ENCODE measurements at places on chromosomes 2 and 18. TPM values are rescaled to one million over a fixed set of nuclear protein-coding genes. Genes with fewer than 3 reads are reported as not detected.

LYPD6 gene
- 0.31 TPM for total RNA-seq

- no peaks in the 10 kb centered on the region for H3K36me3 ChIP-seq
- H3K27ac ChIP-seq = no peak overlapping the region
- no peaks in the 10 kb centered on the region for H3K27me3 ChIP-seq
- DNase-seq = no peak
- no peaks in the 10 kb centered on the region for H3K4me1 ChIP-seq
Observed at GRCh38 chr2:27095745-27096651, 9.4 kb downstream of the KHK start.

DNA sequence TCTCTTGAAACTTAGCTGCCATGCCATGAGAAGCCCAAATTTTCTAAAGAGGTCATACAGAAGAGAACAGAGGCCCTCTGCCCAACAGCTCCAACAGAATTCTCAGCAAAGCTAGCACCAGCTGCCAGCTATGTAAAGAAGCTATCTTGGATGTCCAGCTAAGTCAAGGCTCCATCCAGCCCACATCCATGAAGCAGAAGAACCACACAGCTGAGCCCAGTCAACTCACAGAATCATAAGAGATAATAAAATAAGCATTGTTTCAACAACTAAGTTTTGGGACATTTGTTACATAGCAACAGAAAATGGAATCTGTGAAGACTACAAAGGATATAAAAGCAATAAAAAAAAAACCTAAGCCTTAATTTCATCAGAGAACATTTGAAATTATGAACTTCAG lies 434.3 kb downstream of the TXNL1 start:
- H3K36me3 ChIP-seq = no peaks in the 10 kb centered on the region
- no peak overlapping the region for H3K27ac ChIP-seq
- no peaks in the 10 kb centered on the region for H3K27me3 ChIP-seq
- H3K4me1 ChIP-seq = no peaks in the 10 kb centered on the region
- H3K4me3 ChIP-seq = no peak overlapping the region
- no peak for DNase-seq

DNA sequence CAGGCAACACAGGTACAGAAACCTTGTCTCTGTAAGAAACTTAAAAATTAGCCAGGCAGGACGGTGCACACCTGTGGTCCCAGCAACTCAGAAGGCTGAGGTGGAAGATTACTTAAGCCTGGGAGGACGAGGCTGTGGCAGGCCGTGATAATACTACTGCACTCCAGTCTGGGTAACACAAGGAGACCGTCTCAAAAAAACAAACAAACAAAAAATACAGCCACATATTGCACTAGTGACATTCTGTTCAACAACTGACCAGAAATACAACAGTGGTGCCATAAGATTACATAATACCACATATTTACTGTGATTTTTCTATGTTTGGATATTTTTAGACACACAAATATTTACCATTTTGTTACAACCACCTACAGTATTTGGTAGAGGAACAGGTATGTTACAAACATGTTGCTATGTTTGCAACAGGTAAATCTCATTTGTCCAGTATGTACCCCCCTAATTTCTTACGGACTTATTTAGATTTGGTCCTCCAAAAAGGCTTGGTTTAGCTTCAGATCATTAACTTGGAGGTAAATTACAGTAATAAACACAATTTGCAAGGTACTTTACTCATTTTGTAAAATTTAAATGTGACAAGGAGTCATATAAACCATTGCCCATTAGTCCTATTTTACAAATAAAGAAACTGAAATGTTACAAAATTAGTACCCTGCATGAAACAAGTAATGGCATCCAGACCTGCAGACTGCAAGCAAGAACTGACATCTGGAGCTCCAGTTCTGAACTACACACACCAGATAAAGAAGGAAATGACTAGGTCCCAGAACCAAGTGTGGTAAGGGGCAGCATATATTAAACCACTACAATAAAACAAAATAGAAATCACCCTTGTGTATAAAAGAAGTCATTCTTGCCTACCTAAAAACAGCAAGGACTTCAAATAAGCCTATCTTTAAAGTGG lies 36.8 kb downstream of the TRIP12 start:
- peaks cover 7% of the 10 kb centered on the region for H3K4me1 ChIP-seq
- H3K36me3 ChIP-seq = 0 out of 2 replicates have a peak, but pooled peaks cover 3% of the 10 kb centered on the region
- H3K27me3 ChIP-seq = no peaks in the 10 kb centered on the region
- no peak overlapping the region for H3K4me3 ChIP-seq
- no peak for DNase-seq
- H3K27ac ChIP-seq = no peak overlapping the region

DNA sequence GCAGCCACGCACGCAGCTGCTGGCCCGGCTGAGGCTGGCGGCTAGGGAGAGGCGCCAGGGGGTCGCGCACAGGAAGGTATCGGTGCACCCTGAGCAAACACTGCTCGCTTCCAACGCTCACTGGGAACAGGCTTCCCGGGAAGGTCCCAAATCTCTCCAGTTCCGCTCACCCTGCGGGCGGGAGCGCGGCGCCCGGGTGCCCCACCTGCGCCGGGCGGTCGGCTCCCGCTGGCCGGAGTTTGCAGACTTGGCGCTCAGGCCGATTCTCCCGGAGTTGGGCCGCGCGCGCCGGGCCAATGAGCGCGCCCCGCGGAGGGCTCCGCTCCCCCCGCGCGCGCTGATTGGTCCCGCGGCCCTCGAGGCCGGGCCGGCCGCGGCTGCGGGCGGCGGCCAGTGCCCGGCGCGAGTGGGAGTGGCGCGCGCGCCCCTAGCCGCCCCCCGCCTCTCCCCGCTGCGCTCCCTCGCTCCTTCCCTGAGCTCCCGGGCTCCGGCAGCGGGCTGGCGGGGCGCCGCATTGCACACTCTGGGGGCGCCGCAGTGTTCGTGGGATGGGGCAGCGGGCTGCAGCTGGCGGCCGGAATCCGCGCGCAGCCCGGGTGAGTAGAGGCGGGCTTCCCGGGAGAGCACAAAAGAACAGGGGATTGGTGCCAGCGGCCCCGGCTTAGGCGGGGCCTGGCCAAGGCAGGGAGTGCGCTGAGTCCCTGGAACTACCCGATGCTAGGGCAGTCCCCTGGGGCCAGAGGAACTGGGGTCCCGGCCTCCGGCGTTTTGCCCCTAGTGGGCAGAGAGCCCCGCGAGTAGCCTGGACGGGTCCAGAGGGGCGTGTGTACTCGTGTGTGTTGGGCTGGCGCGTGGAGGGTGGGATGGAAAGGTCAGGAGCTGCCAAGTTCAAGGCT lies at the start of gene LYPD6:
LYPD6 (plus strand) TSS at position 461 of the 896 bp plus-strand sequence. CDS start 107,122 bp downstream, outside the sequence.
- H3K4me3 ChIP-seq = peak within 1 kb of the TSS; percentile 61
- no peak within 1 kb of the TSS for H3K27ac ChIP-seq
- H3K36me3 ChIP-seq = no peaks in the 10 kb centered on the region
- no peak for DNase-seq

GRCh38 chr18:3103576-3103975 lies 90.6 kb upstream of the LPIN2 start:
- H3K27ac ChIP-seq = no peak overlapping the region
- DNase-seq = no peak
- H3K36me3 ChIP-seq = no peaks in the 10 kb centered on the region
- H3K27me3 ChIP-seq = no peaks in the 10 kb centered on the region
- no peak overlapping the region for H3K4me3 ChIP-seq
- no peaks in the 10 kb centered on the region for H3K4me1 ChIP-seq

- no peaks in the 10 kb centered on the region for H3K4me1 ChIP-seq
- H3K4me3 ChIP-seq = no peak overlapping the region
- no peaks in the 10 kb centered on the region for H3K27me3 ChIP-seq
- no peak for DNase-seq
- no peak overlapping the region for H3K27ac ChIP-seq
Observed at GRCh38 chr18:5137261-5137660, 59.8 kb downstream of the AKAIN1 start.

Data from Panc1 (cell line).